ENCODE measurements at places on chromosomes 12 and 14.

- no peak for DNase-seq
These were observed 291.3 kb downstream of the RPAP3 start for GRCh38 chr12:47414511-47414910.

GRCh38 chr12:7346551-7347225 is 42.8 kb downstream of the ACSM4 start:
- no peak for DNase-seq

GRCh38 chr12:128823216-128823915 is 392 bp downstream of the SLC15A4 start:
- DNase-seq: no peak

- DNase-seq: no peak
These were observed 21.4 kb upstream of the VSX2 start for GRCh38 chr14:74217672-74218448.

DNA sequence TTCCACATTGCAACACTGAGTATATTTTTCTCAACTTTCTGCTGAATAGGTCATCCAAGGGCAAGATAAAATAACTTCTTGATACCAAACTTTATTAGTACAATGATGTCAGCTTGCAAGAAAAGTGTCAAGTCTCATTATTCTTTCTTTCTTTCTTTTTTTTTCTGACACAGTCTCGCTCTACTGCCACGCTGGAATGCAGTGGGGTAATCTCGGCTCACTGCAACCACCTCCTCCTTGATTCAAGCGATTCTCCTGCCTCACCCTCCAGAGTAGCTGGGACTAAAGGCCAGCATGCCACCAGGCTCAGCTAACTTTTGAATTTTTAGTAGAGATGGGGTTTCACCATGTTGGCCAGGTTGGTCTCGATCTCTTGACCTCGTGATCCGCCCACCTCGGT is 523.4 kb downstream of the FSCB start:
- DNase-seq: no peak

GRCh38 chr12:119334430-119335170 is at the start of gene CCDC60:
TSS of gene CCDC60 (plus strand) at chr12:119334729. CDS start at chr12:119335177, 448 bp downstream.
- no peak for DNase-seq

DNA sequence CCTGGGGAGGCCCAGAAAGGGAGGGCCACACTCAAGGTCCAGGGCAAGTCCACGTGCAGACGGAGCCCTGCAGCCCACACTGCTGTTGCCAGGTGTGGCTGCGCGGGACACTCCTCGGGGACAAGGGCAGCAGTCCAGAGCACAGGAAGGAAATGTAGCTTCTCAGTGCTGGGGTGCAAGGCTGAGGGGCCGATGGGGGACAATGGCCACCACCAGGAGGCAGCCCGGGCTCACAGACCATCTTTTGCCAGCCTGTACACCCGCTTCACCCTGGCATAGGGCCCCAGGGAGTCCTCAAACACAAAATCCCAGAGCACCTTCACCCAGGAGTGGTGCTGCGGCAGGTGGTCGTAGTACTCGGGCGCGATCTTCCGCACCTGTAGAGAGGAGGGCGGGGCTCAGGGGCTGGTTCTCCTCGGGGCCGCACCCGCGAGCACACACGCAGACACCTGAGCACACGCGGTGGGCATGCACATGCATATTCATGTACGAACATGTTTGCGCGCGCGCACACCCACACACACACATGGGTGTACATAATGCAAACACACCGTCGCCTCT is 12.8 kb downstream of the DEGS2 start:
- no peak for DNase-seq

DNA sequence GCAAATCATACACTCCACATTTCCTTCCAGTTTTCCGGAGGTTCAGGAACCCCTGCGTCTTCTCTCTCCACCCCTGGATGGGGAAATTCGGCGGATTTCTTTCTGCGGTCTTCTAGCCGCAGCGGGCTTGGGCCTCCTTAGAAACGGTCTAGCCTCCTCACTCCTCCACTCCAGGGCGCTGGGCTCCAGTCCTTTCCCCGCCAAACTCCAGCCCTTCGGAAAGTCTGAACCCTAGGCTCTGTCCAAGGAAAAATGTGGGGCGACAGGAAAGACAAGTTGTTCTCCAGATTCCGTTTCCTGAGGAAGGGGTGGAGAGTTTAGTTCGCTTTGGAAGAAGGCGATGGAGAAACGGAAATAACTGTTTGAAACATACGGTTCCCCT is 1.4 kb upstream of the HOXC10 start:
- no peak for DNase-seq

DNA sequence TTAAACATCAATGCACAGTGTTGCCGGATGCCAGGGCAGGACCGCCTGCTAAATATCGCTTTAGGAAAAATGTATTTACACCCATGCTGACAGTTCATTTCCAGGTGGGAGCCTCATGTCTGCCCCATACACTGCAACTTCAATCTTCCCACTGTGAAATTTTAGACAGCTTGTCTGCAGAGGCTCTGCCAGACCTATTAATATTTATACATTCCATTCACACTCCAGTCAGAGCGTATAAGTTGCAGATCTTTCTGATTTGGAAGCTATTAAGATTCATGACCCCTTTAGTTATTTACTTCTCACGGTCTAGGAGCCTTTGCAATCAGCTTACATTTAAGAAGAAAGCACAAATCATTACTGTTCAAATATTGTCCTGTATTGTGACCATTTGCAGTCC is 357.4 kb downstream of the ATP23 start:
- DNase-seq: no peak

DNA sequence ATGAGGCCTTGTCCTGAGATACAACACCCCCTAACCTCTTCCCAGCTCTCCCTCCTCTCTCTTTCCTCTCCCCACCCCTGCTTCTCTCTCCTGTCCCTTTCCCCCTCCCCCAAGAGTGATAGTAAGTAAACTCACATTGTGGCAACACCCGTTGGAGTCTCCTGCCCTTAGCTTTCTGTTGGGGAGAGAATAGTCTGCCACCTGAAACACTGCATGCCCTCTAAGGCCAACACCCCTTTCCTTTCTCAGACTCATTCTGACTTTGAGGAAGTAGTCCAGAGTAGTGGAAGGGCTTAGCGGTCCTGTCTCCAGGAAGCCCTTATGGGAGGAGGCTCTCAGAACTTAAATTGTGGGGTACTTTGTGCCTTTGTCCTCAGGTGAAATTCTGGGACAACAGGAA is 95.2 kb downstream of the PRKCH start:
- no peak for DNase-seq

GRCh38 chr12:23096321-23096720 is 471.4 kb downstream of the ETNK1 start:
- DNase-seq: no peak
